T-helper 17 cell (primary cell): ENCODE measurements at places on chromosomes 3 and 15.

DNA sequence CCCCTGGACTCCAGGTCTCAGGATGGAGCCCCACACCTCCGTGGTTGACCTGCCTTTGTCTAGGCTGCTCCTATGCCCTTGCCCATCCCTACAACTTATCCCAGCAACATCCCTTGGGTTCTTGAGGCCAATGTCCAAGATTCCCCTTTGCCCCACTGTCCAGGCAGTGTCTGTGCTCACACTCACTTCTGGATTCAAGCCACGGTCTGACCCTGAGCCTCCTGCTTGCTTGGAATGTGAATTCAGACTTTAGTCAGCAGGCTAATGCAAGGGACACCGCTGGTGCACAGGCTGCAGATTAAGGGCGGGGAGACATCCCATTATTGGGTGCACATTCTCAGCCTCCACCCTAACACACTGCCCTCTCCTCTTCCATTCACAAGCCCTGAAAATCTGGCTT, 154.1 kb downstream of the WNT5A start:
- no peak for DNase-seq

DNA sequence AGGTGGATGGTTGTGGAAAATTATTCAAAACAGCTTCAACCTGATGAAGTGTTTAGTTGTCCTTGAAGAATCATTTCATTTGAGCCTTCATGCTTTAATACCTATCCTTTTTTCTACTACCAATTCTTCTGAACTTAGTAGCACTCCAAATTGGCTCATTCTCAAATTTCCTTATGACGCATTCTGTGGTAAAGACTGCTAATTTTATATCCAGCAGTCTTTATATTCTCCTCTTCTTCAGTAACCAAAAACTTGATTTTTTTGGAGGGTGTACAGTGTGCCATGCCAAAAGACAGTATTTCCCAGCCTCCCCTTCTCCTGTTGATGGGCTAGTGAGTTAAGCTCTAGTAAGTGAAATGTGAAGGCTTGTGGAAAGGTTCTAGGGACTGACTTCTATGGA, 25.2 kb downstream of the CGNL1 start:
- DNase-seq: no peak

GRCh38 chr3:156781310-156782230, 44.6 kb upstream of the LEKR1 start:
- DNase-seq: no peak

DNA sequence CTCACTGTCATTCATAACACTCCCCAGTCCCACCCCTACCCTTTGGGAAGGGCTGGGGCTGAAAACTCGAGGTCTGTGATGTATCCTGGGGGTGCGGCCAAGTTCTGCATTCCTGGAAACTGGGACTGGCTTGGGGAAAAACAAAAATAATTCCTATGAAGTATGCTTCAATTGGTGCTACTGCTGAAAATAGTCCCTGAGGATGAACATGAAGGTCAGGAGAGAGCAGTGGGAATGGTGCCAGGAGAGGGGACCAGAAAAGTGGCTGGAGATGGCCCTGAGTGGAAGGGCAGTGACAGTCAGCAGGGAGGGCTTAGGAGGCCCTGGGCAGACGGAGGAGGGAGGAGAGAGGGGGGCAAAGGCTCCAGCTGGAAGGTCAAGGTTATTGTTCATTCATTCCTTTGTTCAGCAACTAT, 4.8 kb upstream of the ISLR start:
- DNase-seq: no peak

- DNase-seq: no peak
Measured at GRCh38 chr3:71330909-71331308, 252.6 kb downstream of the FOXP1 start.

DNA sequence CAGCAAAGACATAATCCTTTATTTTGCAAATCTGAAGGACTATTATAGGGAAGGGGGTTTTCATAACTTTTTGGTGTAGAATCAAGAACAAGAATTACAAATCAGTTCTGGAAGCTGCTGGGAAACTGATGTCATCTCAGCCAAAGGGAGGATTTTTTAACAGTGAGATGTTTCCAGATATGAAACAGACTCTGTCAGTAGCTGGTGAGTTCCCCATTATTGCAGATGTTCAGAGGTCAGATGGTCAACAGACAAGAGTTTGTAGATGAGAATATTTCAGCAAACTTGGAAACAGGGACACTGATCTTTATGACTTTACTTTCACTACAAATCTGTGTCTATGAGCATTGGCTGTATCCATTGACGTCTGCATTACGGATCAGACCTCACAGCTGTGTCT, 71.9 kb upstream of the LPP start:
- DNase-seq: no peak
